ENCODE measurements at places on chromosomes 2 and 18.

GRCh38 chr2:208366215-208367127 lies 40.1 kb upstream of the PTH2R start:
- no peak for DNase-seq

DNA sequence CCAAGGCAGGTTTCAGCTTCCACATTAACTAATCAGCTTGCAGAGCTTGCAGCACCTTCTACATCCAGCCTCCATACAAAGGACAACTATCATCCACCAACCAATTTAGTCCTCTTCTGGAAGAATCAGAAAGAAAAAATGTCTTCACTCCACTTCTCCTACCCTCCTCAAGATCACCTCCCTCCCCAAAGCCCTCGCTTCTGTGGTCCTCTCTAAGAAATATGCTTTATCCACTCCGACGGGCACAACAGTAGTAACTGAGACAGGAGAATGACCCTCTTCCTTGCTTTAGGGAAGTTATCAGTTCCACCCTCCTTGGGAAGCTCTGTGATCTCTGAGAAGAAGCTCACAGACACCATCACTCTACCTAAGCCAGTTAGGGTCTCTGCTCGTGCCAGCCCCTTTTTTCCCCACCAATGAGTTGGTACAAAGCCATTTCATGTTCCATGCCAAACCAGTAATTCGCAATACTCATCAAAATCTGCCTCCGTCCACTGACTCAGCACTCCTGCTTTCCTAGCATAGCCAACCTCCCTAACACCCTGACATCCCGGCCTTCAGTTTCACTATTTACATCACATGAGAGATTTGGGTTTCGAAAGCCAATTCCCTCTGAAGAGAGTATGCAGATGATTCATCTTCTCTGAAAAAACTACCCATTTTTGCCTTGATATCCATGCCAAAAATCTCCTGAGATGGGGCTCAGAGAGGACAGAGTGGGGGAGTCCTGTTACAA lies 114.1 kb upstream of the PKDCC start:
- DNase-seq, result no peak

- DNase-seq, result no peak
Measured at GRCh38 chr2:25347205-25347815, 5.6 kb upstream of the DNMT3A start.

DNA sequence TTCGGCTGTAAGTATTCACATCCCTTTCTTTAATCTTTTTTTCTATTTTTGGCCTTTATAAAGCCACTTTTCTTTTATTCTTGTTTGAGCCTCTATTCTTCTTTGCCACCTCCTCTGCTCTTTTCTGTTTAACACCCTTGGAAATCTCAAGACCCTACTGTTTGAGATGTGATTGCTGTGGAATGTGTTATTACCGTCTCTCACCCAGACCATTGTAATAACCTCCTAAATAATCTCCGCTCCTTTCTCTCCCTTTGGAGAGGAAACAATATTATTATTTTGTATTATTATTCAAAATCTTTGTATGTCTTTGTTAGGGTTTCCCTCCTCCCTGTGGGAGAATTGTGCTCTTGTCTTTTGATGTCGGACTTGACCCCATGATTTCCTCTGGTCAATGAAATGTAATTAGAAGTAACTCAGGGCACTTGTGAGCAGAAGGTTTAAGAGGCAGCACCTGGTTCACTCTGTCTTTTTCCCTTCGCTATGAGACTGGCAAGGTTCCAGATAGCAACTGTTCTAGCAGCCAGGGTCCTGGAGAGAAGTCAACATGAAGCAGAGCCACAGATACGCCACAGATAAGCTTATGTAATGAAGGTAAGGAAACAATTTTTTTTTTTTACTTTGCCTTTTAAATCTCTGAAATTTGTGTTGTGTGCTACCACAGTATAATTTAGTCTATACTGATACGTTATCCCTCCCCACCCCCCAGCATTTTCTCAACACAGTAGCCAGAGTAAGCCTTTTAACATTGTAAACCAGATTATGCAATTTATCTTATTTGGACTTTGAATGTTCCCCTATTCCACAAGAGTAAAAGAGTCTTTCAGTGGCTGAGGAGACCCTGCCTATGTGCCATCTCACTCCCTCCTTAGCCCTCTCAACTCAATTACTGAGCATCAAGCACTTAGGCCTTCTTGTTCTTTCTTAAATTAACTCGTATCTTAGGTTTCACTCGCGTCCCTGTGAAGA lies 601.2 kb upstream of the ZNF804A start:
- DNase-seq, result no peak

DNA sequence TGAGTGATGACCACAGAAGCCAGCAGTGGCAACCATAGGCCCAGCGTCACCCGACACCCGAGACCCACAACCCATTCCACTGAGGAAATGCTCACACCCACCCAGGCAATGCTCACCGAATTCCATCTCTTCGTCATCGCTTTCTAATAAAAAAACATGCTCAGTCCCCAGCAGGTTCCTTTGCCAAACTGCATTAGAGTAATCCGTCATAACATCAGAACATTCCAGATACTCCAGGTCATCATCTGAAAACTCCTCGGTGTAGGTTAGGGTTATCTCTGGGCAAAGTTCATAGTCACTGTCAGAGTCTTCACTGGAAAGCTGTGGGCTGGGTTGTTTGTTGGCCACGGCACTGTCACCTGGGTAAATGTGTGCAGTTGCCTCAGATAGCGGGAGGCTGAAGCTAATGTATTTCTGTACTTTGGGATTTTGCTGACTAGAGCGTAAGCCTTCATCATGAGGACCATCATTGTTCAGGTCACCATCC lies 49.3 kb downstream of the ALPK2 start:
- DNase-seq, result no peak

DNA sequence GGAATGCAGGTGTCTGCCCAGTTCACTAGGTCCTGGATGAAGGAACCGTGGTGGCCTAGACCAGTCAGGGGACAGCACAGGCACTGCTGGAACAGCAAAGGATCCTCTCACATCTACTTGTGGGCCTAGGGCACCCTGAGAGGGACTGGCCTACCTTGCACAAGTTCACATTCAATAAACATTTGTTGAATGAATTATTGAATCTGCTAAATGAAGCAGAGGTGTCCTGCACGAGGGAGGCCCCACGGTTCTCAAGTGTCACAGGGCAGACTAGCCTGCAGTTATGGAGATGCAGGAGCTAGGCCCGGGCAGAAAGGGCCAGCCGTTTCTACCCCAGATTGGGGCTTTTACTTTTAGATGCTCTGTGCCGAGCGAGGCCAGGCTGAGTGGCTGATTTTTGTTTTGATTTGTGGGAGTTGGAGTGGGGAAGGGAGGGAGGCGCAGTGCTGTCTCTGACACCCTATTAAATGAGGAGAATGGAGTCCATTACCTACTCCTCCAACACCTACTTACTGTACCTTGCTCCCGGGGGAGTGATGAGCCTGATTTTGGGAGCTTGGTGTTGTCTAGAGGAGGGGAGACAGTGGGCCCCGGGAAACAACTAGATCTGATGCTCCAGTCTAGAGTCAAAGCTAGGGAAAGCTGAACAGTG lies 18.4 kb downstream of the SH2D6 start:
- no peak for DNase-seq

GRCh38 chr18:34738175-34738894 lies 28.2 kb downstream of the DTNA start:
- no peak for DNase-seq

- DNase-seq, result no peak
Measured at GRCh38 chr2:98565941-98566340, 42.4 kb downstream of the COA5 start.

GRCh38 chr2:84539729-84540128 lies 23.4 kb downstream of the DNAH6 start:
- no peak for DNase-seq

- DNase-seq, result no peak
Measured at GRCh38 chr18:23159344-23159743, 24.1 kb downstream of the CABLES1 start.

Data from substantia nigra (tissue), 51 donors.